ENCODE measurements at places on chromosomes 11 and 22.

DNA sequence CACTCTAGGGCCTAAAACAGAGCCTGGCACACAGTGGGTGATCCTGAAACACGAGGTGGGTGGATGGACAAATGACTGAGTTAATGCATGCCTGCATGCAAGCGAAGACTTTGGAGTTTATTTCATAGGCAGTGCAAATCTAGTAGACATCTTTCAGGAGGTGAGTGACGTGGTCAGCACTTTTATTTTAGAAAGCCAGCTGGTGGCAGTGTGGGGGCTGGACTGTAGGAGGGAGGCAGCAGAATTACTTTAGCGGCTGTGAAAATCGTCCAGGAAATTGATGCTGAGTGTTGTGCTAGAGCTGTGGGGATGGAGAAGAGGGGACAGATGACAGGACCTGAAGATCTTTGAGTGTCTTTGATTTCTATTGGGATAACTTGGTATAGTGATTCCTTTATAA lies 47.1 kb downstream of the BMAL1 start:
- DNase-seq, result no peak

DNA sequence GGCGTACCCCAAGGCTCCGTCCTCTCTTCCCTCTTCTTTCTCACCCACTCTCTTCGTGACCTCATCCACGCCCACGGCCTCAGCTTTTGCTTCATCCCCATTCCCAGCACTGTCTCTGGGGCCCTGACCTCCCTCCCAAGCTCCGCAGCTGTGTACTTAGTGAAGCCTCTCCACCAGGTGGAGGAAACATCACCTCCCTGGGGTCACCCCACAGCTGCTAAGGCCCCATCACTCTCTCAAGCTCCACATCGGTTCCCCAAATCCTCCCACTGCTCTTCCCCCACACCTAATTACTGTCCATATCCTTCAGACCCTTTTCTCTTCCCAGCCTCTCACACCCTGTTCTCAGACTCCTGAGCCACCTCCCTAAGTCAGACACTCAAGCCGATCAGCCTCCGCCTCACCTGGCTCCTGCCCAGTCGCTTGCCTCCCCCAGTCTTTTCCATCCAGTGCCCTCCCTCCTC lies 7.9 kb upstream of the SYT7 start:
- DNase-seq, result no peak

GRCh38 chr11:21040630-21041029 lies 371.2 kb downstream of the NELL1 start:
- DNase-seq, result no peak

- DNase-seq, result no peak
Measured at GRCh38 chr22:20061481-20061861, 18.6 kb upstream of the DGCR8 start.

- no peak for DNase-seq
Measured at GRCh38 chr11:17976651-17977050, 36.2 kb downstream of the SERGEF start.

DNA sequence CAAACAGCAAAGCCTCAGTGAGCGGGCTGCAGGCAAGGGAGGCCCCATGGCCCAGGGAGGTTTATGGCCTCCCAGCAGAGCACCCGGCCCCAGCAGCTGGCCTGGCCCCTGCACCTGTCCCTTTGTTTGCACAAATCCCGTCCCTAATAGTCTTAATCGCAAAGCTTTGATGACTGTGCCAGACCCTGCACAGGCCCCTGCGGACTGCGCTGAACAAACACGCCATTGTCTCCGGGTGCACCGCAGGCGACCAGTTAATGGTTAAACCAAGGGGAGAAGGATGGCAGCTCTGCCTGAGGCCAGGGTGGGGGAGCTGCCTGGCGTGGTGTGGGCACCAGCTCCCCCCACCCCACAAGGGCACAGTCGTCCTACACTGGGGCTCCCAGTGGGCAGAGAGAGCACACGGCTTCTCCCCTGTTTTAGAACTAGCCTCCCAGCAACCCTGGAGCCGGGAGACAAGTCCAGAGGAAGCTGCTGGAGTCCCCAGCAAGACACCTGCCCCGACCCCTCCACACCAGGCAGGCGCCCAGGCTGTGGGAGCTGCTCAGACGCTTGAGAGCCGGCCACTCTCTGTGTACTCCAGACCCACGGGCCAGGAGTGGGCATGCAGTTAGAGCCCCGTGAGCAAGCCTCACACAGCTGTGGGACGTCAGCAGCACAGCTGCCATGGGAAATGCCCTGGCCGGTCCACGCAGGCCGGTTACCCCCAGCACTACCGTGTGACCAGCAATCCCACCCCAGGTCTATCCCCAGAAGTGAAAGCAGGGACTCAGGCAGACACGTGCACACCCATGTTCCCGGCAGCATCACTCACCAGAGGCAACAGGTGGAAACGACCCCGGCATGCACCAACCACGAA lies 39.7 kb upstream of the TH start:
- DNase-seq, result peak; percentile 14

DNA sequence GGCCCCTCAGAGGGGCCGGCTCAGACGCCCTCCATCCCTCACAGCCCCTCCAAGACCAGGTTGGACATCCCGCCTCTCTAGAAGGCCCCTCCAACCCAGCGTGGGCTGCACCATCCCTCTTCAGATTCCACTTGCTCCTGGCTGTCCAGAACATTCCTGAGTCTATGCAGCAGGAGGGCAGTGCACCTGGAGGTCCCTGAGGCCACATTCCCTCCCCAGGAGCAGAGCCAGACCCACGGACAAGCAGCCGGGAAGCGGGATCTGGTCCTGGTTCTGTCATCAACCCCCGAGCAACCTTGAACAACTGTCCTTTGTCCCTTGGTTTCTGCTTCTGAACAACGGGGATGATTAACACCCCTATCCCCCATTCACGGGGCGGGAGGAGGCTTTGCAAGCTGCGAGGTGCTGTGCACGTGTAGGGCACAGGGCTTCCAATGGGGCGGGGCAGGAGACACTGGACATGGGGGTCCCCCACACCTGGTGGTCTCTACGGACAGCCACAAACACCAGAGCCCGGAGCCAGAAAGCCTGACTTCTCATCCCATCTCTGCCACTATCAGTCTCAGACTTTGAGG lies 13.2 kb upstream of the PDGFB start:
- no peak for DNase-seq

DNA sequence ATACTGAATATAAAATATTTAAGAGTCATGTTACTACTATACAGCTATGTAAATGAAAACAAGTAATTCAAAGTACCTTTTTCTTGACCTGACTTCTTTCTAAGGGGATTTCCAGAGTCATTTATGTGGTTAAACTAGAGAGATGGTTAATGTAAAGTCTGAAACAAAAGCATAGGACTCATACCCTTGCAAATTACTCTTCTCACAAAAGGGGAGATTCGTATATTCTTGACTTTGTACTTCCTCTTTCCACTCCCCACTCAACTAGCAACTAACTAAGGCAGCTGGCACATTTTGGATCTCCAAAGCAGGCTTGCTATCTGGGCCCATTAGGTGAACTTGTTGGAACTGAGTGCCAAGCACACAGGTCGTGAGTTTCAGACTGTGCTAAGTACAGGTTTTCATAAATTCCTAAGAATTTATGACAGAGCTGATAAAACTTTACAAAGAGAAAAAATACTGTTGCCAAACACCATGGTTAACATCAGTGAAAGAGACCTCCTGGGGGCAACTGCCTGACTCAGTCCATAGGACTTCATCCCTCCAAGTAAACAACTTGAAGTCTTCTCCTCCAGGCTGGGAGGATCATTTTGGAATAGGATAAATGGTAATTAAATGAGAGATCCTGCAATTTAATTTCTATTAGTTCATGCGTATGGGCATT lies 77.0 kb upstream of the DDI1 start:
- no peak for DNase-seq

- DNase-seq, result no peak
Measured at GRCh38 chr11:5603326-5603725, 6.9 kb downstream of the TRIM6 start.

GRCh38 chr11:130181295-130182272 lies 22.0 kb downstream of the ST14 start:
- DNase-seq, result no peak

DNA sequence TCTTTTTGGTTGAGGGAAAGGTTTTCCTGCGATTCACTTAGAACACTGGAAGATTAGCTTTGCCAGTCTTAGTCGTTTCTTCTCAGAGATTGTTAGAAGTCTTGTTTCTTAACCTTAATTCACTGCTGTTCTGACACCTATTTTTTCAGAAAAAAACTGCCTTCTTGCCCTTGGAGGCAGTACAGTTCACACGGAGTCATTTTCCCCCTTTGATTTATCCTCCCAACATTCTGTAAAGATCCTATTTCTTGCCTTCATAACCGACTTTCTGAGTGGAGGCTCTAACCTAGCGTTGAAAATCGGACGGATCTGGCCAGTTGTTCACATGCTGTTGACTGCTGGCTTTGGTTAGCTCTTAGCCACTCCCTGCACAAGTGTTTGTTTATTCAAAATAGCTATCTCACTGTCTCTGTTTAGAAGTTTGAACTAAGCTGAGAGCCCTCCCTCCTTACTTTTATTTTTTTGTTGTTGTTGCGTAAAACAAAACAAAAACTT lies 737 bp downstream of the BCL2L13 start:
- peak; percentile 60 for DNase-seq

- DNase-seq, result no peak
Measured at GRCh38 chr11:57815877-57816276, 54.3 kb downstream of the CTNND1 start.

DNA sequence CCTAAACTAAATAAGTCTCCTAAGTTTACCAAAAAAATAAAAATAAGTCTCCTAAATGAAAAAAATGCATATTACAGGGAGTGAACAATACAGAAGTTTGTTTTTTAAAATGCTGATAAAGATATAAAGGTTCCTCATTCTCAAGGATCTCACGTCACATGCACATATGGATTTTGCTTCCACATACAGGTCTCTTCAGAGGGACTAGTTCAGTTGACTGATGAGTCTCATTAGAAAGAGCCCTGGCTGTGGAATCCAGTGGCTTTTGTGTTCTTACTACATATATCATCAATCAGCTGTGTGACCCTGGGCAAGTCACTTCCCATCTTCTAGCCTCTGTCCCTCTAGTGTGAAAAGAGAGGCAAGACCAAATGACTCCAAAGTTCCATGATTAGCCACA lies 43.1 kb downstream of the MPPED2 start:
- no peak for DNase-seq

GRCh38 chr11:9732453-9732852 lies 68.6 kb downstream of the SWAP70 start:
- no peak for DNase-seq

- DNase-seq, result peak; percentile 40
Measured at GRCh38 chr11:15673408-15673831, 558.7 kb downstream of the INSC start.

GRCh38 chr11:126438272-126438671 lies 82.8 kb downstream of the ST3GAL4 start:
- no peak for DNase-seq

All from testis (tissue), 5 donors.